ENCODE measurements at places on chromosomes 3 and 15.

GRCh38 chr15:89662893-89663626 lies 7.8 kb upstream of the KIF7 start:
- DNase-seq: no peak

- DNase-seq: peak; percentile 63
These were observed 638 bp downstream of the WDR5B start for GRCh38 chr3:122415104-122415744.

DNA sequence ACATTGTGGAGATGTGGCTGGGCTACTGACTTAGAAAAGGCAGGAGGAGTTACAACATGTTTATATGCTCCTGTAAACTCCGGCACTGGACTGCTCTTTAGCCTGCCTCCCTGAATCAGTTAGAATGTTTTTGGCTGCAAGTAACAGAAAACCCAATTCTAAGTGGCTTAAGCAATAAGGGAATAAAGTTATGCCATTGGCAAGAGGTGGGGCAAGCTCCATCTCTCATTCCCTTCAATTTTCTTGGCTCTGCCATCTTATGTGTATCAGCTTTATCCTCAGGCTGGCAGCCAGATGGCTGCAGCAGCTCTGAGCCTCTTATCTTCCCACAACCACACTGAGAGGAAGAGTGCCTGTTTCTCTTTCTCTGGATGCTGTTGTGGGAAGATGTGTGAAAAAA lies 22.4 kb upstream of the MEIS2 start:
- no peak for DNase-seq

DNA sequence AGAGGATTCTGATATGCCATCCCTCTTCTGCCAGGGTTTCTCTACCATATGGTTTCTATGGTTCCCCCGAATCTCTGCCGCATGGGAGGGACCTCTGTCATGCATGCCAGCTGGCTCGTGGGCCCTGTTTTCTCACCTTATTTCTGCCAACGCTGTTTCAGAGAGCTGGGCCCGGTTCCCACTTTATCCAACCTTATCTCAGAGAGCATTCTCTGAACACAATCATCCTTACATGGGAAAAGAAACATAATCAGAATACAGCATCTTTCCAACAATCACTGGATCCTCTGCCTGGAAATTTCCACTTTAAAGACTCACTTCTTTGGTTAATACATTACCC lies 234.5 kb upstream of the ZBTB20 start:
- no peak for DNase-seq

DNA sequence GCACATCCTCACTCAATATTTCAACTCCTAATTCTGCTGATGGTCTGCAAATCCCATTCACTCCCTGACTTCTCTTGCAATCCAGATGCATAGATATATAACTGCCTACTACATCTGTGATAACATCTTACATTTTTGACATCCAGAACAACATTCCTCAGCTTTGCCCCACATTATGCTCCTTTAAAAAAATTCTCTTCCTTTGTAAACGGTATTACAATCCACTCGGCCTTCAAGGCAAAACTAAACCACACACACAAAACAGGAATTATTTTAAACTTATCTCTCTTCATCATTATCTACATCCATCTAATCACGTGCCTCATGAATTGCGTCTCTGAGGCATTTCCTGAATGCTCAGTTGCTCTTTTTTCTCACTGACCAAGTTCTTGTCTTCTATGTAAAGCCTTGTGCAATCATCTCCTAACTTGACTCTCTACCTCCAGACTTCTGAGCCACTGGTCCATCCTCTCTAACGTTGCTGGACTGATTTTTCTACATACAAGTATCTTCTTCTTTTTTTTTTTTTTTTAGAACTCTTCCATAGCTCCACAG lies 117.0 kb downstream of the SATB1 start:
- DNase-seq: no peak

DNA sequence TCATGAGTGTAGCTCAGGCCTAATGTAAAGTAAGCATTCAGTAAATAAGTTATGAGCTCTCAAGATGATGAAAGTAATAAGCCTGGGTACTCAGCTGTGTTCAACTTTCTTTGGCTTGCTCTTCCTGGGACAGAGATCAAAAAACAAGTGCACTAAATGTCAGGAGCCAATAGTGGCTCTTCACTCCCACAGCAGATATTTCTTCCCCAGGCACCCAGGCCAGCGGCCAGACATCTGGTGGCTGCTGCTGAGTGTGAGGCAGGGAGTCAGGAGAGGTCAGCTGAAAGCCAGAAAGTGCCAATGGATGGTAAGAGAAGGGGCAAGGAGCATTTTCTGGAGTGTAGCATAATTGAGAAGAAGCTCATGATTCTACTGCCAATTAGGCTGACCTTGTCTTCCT lies 18.2 kb upstream of the ITGA11 start:
- no peak for DNase-seq

DNA sequence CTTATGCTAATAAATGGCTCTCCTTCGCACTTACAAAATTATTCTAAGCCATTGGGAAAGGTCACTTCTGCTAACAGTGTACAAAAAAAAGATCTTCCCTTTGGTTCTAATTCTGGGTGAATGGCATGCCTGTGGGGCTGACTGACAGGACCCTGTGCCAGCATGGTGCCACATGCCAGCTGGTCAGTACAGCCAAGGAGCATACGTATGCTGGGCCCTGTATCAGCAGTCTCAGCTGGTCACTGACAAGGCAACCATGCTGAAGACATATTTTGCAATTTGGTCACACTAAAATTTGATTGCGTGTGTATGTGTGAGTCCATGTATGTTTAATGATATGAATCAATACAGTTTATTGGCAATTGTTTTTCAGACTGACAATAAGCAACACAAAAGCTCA lies 246.1 kb downstream of the TBL1XR1 start:
- no peak for DNase-seq

- no peak for DNase-seq
These were observed 91.7 kb downstream of the CEMIP start for GRCh38 chr15:80870893-80871292.

DNA sequence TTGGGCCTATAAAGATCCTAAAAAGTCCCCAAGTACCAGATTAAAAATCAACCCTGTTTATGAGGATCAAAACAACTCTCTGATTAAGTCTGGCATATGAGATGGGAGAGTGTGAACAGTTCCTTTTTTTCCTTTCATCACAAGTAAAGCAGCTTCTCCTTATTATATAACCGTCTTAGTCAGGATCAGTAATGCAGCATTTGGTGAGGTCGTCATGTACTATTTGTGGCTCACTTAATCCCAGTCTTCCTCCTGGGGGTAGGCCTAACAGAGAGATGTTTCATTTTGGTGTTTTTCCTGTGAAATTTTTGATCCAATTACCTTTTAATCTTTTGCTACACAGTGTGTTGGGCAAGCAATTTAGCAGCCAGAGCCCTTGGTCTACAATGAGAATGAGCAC lies 333.1 kb upstream of the KCNMB2 start:
- no peak for DNase-seq

DNA sequence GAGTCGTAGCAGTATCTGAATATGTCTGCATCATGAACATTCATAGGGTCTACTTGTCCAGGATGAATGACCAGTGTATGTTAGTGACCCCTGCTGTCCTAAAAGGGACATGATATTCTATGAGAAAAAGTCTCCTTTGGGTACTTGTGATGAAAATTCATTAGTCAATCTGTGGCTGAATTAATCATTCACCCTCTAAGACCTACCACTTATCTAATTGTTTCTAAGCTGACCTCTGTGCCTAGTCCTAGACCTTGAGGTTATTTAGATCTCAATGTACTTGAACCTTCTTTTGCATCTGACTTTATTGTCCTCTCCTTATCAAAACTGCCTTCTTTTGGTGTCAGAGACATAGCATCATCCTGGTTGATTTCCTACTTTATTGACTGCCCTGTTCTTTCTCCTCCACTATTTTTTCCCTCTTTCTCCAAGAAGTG lies 799.3 kb downstream of the DIPK2A start:
- no peak for DNase-seq

DNA sequence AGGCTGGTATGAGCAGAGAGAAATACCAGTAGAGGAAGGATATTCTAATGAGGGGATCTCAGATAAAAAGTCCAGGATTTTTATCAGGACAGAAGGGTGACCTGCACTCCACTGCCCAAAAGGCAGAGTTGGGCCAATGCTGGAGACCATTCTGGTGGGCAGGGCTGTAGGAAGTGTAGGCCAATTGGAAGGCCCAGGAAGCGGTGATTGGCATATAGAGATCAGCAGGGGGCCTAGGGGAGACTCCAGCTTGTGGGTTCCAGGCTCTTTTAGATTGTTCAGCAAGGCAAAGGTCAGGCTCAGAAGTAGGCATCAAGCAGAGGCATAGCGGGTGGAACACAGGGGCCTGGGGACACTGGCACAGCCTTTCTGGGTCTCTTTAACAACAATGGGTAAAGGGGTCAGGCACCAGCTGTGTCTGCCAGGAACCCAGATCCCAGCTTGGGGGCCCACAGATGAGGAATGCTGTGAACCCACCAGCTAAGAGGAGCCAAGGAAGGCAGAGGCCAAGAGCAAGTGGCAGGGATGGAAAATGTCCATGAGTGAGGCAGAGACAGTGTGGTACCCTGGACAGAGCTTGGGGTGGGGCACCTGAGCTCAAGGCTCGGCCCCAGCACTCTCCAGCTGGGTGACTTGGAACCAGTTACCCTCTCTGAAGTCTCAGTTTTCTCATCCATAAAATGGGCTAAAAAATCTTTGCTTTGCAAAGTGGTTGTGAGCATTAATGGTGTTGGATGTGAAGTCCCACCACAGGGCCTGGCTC lies 27.0 kb upstream of the RASGRF1 start:
- DNase-seq: no peak

DNA sequence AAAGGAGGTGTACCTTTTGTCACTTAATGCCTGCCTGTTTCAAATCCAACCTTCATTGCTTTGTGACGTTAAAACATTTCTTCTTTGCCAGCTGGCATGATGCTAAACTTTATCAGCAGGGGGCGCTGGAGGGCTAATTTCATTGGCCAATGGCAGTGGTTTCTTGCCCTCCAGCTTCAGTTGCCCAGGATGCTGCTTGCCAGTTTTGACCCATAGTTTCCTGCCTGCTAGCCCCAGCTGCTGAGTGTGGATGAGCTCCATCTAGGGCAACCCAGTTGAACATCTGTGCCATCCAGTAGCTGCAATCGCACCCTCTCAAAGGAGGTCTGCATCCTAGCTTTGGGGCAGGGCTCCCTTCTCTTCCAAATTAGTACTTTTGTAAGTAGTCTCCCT lies 22.1 kb downstream of the ACKR2 start:
- DNase-seq: peak; percentile 90

DNA sequence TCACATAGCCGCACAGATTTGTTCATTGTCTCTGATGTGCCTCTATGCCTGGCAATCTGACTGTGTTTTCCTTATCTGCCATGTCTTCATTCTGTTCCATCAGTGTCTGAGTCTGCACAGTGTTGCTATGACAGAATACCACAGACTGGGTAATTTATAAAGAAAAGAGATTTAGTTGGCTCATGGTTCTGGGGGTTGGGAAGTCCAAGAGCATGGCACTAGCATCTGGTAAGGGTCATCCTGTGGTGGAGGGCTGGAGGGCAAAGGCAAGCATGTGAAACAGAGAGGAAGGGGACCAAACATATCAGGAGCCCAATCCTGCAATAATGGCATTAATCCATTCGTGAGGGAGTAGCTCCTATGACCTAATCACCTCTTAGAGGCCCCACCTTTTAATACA lies 11.9 kb upstream of the HCN4 start:
- DNase-seq: no peak

- DNase-seq: no peak
These were observed 64.4 kb downstream of the ABI3BP start for GRCh38 chr3:100928638-100929428.

- DNase-seq: no peak
These were observed 365.3 kb downstream of the MCTP2 start for GRCh38 chr15:94596707-94597106.

GRCh38 chr3:186665625-186666188 lies at the start of gene HRG:
TSS of gene HRG (plus strand) at chr3:186666014. CDS start at chr3:186666032, 18 bp downstream.
- no peak for DNase-seq
